ENCODE measurements at places on chromosomes 6 and 20.

DNA sequence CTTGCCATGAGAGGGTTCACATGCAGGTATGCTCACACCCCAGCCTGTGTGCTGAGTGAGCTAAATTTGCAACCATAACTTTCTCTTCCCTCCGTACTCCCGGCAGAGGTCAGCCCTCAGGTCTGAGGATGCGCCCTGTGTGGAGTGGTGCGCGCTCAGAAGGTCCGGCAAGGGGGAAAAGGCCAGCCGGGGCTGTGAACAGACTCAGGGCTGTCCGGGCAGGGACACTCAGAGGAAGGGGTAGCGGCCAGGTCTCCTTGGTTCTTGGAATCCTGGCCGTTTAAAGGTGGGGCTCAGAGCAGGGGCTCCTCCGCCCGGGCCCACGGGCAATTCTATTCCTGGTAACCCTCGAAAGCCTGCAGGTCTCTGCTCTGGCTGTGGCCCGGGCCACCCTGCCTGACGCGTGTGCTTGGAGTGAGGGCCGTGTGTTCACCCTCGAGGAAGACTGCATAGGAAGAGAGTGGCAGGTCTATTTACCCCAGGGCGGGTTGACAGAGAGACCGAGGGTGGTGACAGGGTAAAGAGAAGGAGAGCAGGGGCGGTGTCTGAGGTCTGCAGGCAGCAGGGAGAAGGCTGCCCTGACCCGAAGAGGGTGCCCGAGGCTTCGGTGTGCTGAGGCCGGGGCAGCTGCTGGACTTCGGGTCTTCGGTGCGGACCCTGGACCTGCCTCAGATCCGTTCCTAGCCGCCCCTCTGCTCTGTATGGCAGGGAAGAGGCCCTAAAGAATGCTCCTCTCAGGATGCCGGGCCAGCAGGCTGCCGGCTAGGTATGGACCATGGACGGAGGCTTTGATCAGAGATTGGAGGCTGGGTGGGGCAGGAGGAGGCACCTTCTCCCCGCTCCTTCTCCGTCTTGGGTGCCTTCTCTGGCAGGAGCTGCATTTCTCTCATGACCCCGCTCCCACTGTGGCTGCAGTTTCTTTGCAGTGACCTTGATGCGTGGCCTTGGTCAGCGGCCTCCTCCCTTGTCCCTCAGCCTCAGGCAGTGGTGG lies 131.1 kb upstream of the ARMC2 start:
- DNase-seq, result no peak

- DNase-seq, result no peak
These were observed 59.6 kb upstream of the ESR1 start for GRCh38 chr6:151747896-151748295.

DNA sequence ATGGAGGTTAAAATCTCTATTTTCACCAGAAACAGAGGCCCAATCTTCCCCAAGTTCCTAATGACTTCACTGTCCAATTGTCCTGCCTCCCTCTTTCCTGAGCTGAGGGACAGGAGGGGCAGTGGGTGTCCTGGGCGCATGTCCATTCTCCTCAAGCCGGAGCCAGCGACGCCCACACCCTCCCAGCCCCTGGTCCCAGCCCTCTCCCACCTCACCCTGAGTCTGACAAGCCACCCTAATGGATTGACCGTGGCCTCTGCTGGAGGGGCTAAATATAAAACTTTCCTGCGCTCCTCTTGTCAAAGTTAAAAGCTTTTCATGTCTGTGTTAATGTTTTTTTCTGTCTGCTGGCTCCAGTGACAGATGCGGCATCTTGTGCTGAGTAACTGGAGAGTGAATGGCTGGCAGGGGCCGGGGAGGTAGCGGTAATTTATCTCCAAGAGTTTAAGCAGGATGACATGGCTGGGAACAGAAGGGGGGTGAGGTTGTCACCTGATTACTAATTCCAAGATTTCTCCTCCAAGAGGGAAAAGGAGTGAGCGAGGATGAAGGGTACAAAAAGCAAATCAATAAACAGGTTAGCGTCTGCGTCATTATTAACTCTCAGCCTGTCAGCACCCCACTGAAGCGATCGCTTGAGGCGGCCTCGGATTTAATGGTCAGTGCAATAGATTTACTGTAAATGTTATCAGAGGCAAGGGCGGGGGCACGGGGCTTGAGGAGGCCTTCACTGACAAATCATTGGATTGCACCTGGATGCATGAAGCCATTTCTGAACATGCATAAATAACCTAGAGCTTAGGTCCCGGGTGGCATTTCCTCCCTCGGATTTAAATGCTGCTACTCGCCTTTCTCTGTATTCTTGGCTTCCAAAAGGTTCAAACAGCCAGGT lies 118.1 kb upstream of the MAFB start:
- DNase-seq, result no peak

GRCh38 chr20:7031222-7031621 lies 263.7 kb downstream of the BMP2 start:
- no peak for DNase-seq

DNA sequence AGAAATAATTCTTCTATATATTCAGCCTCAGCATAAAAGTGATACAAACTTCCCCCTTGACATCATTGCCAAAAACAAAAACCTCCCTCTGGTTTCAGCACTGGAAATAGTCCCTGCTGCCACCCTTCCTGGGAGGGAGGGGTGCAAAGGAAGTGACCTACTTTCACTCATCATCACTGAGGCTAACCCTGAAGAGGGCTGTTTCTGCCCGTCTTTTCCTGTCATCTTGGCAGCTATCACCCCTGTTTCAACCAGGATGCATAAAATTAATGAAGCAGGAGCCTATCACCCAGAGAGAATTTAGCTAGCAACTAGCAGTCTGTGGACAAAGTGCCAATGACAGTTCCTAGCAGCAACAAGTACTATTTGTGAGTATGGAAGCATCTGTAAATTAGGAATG lies 397.8 kb downstream of the LAMA2 start:
- no peak for DNase-seq

DNA sequence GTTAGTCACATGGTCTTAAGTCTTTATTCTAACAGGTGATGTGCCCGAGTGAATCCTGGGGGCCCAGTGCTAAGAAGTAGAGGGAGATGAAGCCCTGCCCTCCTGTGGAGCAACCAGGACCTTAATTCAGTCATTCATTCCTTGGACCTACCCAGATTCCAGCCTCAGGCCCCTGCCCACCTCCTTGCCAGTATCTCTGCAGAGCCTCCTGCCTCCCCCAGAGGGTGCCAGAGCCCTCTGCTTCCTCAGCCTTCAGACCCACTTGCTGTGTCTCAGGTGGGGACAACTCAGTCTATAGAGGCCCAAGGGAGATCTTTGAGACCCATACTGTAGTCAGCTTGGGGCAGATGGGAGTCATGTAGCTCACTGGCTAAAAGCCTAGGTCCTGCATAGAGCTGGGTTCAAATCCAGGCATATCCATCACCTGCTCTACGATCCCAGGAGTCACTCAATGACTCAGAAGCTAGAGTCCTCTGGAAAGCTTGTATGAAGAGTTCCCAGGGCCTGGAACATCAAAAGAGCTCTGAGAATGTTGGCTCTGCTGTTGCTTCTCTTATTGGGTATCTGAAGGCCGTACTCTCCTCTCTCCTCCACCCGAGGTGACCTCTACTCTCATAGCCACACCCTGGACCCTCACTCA lies 3.9 kb upstream of the SIGLEC1 start:
- DNase-seq, result no peak

- no peak for DNase-seq
These were observed 643.8 kb upstream of the AGPAT4 start for GRCh38 chr6:161917645-161918044.

GRCh38 chr20:46242390-46242789 lies 65.9 kb downstream of the CDH22 start:
- DNase-seq, result no peak

DNA sequence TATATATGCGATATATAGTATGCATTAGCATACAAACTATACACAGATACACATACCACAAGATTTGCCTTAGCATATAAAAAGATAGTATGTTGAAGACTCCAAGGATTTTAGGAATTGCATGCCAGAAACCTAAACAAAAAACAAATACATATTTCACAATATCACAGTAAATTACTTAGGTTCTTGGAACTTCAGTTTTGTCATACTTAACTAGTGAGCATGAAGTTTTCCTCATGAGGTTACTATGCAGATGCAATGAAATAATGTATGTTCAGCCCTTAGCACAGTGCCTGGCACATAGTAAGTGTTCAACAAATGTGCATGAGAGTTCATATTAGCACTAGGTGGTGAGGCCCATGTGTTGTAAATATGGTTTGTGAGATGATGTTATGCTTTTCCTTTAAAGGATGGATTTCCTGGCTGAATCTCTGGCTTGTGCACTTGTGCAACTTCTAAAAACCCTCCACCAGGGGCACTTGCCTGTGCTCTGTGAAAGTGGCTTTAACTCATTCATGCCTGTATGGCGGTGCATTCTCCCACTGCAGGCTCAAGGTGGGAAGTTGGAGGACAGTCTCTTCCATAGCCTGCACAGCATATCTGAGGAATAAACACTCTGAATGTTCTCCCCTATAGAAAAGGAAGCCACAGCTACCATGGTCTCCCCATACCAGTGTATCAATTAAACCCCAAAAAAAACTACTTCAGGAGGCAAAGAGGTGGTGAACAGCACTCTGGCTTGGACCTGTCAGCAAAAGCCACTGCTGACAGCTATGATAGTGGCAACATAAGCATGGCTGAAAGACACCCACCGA lies 624.1 kb upstream of the CDH4 start:
- no peak for DNase-seq

DNA sequence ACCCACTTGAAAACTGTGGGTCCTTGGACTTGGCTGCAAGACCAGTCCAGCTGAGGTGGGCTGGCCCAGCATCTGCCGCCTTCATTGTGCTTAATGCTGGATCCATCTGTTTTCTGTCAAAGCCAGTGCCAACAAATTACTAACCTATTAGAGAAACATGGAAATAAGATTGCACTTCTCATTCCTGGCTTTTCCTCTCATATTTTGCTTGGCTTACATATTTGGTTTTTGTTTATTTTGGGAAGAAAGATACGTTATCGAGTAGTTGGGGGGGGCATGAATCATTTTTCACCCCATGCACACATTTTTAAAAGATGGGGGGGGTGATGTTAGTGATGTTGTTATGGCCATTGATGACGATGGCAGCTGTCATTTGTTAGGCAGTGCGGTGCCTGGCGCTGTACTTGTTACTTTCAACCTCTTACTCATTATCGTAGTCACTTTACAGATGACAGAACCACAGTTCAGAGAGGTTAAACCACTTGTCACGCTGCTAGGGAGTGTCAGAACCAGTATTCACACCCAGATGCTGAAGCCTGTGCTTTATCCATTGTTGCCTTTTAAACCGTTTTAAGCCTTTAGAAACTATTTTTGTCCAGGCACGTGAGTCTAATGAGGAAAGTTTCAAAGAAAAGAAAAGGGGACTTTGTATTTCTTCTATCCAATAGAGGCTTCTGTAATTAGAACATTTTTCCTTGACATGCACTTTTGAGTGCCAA lies 180.0 kb downstream of the TMEM242 start:
- DNase-seq, result no peak

- DNase-seq, result no peak
These were observed 144.6 kb downstream of the CDKAL1 start for GRCh38 chr6:20678831-20679352.

- DNase-seq, result no peak
These were observed 309.5 kb downstream of the TSHZ2 start for GRCh38 chr20:53281557-53282117.

DNA sequence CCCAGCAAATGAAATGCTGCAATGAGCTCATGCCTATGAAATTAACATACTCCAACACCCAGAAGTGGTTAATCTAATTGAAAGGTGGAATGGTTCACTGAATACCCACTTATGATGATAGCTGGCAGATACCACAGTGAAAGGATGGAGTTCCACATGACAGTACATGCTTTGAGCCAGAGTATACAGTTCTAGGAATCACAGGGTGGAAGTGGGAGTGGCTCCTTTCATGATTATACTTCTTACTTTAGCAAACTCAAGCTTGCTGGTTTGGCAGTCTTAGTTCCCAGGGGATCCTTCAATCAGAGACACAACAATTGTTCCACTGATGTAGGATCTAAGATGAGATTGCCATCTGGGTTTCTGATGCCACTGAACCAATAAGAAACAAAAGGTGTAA lies 21.5 kb downstream of the CD164 start:
- no peak for DNase-seq

DNA sequence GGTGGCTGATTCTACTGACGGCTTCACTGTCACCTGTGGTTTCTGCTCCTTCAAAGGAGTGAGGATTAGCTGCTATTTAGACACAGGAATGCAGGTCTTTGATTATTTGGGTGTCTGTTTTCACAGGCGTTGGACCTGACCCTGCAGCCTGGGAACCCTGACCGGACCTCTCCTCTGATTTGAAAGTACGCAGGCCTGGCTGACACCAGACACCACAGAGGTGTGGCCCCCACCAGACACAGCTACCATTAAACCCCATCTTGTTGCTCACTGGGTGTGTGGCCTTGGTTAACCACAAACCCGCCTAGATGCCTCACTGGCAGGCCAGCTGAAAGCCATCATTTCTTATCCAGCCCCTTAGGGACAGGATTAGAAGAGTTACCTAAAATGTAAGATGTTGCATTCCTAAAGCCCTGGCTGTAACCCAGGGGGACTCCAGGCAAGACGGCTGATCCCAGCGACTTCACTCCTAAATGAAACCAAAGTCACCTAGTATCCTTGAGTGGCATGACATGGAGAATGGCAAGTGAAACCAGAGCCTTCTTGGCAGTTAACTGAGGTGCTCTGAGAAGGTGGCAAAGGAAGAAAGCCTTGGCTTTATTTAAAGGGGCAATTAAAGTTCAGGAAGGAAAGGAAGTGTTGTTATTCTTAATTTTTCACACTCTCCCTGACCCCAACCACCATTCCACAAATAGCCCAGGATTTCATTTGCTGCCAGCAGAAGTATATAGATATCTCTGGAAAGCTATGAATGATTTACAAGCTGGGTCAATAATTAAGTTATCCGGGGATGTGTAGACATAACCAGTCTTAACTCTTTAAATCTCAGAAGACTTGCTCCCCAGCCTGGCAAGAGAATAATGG lies 169.9 kb downstream of the QRSL1 start:
- no peak for DNase-seq

DNA sequence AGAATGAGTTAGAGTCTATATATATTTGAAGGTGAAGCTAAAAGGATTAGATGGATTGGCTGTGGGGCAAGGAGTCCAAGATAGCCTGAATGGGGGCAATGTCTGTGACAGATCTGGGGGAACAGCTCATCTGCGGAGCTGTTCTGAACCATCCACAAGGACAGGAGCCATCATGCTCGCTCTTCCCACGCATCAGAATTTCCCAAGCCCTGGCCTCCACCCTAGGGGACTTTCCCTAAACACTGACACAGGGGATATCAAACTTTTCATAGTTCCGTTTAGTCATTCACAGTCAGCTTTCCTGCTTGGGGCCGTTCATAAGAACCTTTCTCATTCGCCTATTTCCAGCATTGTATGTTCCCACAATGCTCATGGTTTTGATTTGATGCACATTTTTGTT lies 37.6 kb upstream of the CCN6 start:
- DNase-seq, result no peak

DNA sequence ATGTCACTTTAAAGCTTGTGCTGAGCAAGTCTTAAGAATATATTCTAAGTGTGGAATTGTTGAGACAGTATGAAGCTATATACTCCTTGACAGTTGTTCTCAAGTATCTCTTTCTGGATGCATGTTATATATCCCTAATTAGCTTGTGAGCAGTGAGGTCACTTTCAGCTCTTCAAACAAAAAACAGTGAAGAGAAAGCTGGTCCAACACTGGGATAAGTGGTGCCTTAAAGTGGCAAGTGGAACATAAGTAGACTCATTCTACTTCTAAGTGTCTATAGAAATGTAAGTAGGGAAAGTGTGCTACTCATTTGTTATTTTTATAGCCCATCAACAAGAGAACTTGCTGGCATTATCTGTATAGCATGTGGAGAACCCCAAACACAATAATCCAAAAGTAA lies 133.1 kb upstream of the BACH2 start:
- no peak for DNase-seq

GRCh38 chr6:89483111-89483720 lies 50.3 kb downstream of the ANKRD6 start:
- DNase-seq, result peak; percentile 6

- no peak for DNase-seq
These were observed 580.5 kb upstream of the MARCKS start for GRCh38 chr6:113276601-113277000.
